M059J (cell line): ENCODE measurements at places on chromosomes 3 and 15. TPM values are rescaled to one million over a fixed set of nuclear protein-coding genes. Genes with fewer than 3 reads are reported as not detected.

Gene CCR3
- total RNA-seq, result 0.20 TPM in 1 of 2 replicates, not detected in the other

GRCh38 chr3:73572368-73572767 is 52.4 kb downstream of the PDZRN3 start:
- peak; percentile 15 for DNase-seq

DNA sequence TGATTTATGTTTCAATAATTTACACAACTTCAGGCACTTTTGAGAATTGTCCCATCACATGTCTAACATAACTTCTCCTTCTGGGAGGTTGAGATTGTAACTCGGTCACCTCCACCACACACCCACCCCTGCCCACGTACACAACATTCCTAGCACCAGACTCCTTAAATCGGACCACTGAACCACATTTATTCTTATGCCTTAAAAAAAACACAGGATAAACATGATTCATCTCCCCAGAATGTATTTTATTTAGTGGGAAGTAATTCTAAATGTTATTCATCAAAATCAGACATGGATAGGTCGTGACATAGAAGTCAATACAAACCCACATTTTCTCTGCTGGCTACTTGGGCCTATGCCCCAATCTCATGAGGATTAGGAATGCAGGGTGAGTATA is 3.0 kb downstream of the SNTN start:
- peak; percentile 76 for DNase-seq

Gene TGM5
- not detected in 2 replicates for total RNA-seq

DNA sequence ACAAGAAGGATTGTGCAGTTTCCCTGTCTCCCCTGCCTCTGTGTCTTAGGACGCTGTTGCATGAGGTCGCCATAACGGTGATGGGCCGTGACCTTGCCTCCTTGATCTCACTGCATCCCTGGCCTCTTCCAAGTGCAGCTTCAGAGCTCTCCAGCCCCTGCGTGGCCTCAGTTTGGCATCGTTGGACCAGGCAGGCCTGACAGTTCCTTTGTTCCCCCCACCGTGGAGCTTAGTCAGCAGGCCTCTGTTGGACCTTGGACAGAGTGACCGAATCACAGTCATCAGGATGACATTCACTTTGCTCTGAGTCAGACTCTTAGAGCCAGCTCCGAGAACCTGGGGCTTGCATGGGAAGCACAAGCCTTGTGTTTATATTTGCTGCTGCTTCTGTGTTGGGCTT is 139.4 kb downstream of the OPA1 start:
- peak; percentile 91 for DNase-seq

DNA sequence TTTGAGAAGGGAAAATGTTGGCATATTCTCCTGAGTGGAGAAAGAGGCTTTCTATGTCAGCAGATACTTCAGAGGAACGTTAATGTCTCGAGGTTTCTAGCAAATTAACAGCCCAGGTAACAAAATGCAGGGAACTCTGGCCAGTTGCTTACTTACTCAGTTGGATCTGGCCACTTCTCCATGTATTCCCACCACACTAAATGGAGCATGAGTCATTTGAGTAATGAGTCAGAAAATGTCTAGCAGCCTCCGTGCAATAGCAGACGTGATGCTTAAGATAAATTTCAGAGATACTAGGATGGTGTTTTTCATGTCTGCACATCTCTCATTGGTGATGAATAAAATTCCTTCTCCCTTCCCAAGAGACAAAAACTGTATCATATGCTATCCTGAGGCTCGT is 671.5 kb downstream of the FHIT start:
- peak; percentile 86 for DNase-seq

Gene PPM1L
- total RNA-seq, result 0.84 and 3.7 TPM in 2 replicates

- DNase-seq, result peak; percentile 50
Observed at GRCh38 chr15:95996494-95996893, 334.0 kb upstream of the NR2F2 start.

Gene DAZL
- not detected in 2 replicates for total RNA-seq

- no peak for DNase-seq
Observed at GRCh38 chr3:167874671-167875372, 139.3 kb downstream of the SERPINI1 start.

- no peak for DNase-seq
Observed at GRCh38 chr15:89521605-89522004, 25.2 kb upstream of the RHCG start.

GRCh38 chr3:66985336-66985920 is 12.7 kb upstream of the KBTBD8 start:
- DNase-seq, result no peak

Gene RMDN3
- 13.5 and 19.2 TPM in 2 replicates for total RNA-seq

- DNase-seq, result peak; percentile 21
Observed at GRCh38 chr3:100420885-100421284, 19.5 kb downstream of the LNP1 start.

DNA sequence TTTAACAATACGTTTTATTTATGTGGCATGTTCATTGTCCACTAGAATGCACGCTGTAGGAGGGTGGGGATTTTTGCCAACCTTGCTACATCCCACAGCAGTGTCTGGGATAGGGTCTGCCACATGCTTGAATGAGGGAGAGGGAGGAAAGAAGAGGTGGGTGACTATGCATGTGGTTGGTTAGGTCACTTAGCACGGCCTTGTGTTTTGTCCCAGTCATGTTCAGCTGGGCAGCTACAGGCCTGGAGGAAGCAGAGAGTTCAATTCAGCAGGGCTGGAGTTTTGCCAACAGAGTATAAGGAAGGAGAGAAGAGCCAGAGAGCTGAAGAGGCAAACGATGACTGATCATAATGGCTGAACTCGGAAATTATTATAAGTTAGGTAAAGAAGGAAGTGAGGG is 268.4 kb upstream of the NSMCE3 start:
- peak; percentile 36 for DNase-seq

GRCh38 chr3:188782613-188783124 is 389.1 kb upstream of the TPRG1 start:
- DNase-seq, result no peak

Gene COL6A5
- total RNA-seq, result not detected in 2 replicates

Gene PPP2R3A
- 22.2 and 22.5 TPM in 2 replicates for total RNA-seq

DNA sequence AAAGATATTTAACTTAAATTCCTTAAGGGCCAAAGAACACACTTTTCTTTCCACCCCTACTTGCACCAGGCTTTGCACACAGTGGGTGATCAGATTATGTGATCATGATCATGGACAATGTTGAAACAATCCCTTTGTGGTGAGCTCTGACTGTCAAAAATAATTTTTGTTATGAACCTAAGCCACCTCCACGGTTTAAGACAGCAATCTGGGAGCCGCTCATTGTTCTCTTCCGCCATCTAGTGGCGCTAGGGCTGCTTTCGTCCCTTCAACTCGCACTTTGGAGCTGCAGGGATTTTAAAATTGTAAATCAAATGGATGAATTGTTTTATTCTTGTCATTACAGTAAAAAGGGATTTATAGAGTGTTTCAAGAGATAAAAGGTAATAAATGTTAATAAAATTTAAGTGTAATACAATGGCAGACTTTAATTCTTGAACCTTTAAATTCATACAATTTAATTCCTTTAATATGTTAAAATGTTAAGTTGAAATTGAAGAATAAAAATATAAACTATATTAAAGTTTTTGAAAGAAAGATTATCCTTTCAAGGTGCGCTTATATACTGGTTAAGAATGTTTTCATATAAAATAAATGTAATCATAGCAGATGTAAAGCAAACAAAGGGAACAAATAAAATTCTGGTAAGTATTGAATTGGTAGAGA is 45.3 kb upstream of the ARL6 start:
- DNase-seq, result peak; percentile 74

Gene THAP10
- 4.5 and 6.6 TPM in 2 replicates for total RNA-seq

- peak; percentile 16 for DNase-seq
Observed at GRCh38 chr3:126348308-126348920, 8.8 kb downstream of the KLF15 start.

DNA sequence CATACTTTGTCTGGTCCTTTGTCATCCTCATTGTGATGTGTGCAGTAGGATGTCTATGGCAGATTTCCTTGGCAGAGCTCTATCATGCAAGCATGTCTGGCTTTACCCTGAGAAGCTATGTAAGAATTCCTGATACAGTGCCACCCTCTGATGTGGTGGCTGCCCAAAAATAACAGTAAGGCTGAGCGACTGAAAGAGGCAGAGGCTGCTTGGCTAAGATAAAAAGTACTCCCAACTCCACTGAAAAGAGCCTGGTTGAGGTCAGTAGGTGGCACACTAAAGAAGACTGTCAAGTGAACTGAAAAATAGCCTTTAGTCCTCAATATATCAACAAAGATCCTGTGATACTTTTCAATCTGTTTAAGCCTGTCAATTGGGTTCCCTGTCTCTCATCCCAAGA is 31.7 kb downstream of the BTLA start:
- DNase-seq, result no peak

- DNase-seq, result no peak
Observed at GRCh38 chr15:42523331-42523730, 25.3 kb downstream of the LRRC57 start.

GRCh38 chr3:12771236-12771635 is 12.2 kb upstream of the TMEM40 start:
- DNase-seq, result no peak

Gene SCAANT1
- total RNA-seq, result not detected in 2 replicates

DNA sequence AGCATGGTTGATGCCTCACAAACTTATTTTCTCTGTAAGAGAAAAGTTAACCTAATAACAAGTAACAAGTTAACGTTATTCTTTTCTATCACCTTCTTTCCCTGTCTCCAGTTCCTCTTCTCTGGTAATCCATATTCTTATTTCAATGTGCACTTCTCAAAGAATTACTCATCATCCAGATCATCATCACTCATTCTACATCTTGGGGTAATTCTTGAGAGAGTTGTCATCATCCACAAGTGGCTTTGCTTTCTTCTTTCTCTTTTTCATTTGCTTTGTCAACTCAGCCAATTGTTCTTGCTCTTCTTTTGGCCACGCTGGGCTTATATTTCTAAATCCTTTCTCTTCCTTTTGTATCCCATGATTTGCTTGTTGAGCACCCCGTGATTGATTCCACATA is 20.8 kb upstream of the RNF111 start:
- DNase-seq, result peak; percentile 34

DNA sequence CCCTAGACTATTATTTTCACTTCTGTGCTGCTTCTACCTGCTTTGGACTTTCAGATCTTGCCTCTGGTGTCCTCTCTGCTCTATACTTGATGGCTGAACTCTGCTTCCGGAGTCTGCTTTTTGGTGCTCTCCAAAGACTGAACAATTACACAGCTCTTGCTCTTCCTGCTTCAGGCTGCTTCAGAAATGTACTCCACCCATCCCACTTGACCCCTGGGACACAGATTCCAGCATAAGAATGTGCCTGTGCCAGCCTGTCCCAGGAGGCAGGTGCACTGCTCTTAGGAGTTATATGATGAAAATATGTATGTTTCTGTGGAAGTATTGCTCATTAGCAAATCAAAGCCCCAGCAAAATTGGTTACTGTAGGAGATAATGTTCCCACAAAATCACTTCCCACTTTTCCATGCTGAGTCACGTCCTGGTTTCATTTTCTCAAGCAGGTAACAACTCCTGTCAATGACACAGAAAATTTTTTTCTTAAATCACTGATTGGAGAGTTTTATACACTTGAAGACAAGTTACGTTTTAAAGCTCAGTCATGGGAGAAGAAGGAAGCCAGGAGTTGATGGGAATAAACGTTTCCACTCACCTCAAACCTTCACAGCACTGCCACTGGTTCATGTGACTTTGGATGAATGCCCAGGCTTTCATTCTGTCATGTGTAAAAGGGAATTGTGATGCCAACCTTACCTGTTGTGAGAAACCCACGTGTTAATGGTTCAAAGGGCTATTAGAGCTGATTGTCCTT is 239.4 kb upstream of the ZPLD1 start:
- DNase-seq, result peak; percentile 63

GRCh38 chr3:13348661-13349396 is 71.3 kb downstream of the NUP210 start:
- no peak for DNase-seq

Gene PLSCR5
- total RNA-seq, result not detected in 2 replicates

DNA sequence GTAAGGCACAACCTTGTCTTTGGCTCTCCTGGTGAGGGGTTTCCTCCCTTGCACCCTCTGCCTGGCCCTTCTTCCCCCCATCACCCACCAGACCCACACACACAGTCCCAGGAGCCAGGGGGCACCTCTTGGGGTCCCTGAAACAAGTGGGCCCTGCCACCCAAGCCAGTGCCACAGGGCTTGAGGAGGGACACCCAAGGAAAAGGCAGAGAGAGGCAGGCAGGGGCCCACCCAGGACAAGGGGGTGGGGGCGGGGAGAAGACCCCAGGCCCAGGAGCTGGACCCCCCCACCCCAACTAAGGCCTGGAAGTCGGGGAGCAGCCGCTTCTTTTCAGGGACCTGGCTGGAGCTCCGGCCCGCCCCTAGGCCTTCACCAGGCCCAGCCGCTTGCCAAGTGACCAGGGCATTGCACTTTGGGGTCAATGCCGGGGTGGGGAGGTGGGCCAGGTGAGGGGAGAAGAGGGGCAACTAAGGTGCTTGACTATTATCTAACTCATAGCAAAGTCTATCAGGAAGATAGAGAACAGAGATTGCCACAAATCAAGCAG is 88.9 kb downstream of the KCNMB2 start:
- DNase-seq, result no peak

Gene ZNF620
- total RNA-seq, result 3.2 and 4.4 TPM in 2 replicates

Gene XCR1
- total RNA-seq, result not detected in 2 replicates

- DNase-seq, result no peak
Observed at GRCh38 chr3:134231131-134231530, 19.5 kb downstream of the RYK start.

DNA sequence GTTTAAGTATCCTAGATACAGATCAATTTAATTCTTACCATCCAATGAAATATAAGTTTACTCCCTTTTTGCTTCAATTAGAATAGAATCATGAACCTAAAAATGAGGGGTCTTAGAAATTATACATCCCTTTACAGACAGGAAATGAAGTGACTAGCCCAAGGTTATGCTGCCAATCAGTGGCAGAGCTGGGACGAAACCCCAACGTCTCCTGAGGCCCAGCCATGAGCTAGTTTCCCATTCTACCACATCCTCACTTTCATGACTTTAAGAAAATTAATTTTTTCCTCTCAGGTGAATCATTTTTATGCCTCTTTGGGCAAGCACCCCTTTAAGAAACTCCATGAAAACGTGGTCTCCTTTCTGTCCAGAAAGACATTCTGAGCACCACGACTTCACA is 11.2 kb downstream of the LRIG1 start:
- DNase-seq, result no peak

DNA sequence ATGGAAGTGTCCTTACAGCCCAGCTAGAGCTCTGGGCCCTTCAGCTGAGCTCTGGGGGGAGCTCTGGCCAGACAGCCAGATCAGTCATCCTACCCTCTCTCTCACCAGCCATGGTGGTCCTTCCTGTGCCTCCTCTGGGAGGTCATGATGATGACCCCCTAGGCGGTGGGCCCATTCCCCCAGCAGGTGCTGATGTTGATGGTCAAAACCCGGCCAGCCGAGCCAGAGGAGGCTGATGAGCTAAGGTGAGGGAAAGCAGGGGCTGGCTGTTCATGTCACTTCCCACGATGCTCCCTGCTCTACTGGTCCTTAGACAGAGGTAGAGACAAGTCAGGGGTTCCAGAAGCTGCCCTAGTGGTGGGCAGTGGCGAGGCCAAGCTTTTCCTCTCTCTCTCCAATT is 35.0 kb downstream of the GRAMD2A start:
- DNase-seq, result no peak
